Mesangial cell (primary cell): ENCODE measurements at places on chromosomes 11 and 22. TPM values are rescaled to one million over a fixed set of nuclear protein-coding genes. Genes with fewer than 3 reads are reported as not detected.

Gene SLN
- 0.16 and 0.38 TPM in 2 replicates for total RNA-seq

Gene CSRP3
- not detected in 2 replicates for total RNA-seq

Gene NRIP3
- total RNA-seq = 3.8 and 16.9 TPM in 2 replicates

Gene TRIOBP
- total RNA-seq = 86.2 and 106 TPM in 2 replicates

Gene TST
- 45.5 and 101 TPM in 2 replicates for total RNA-seq

Gene IL17REL
- total RNA-seq = 0.25 TPM in 1 of 2 replicates, not detected in the other

Gene MS4A3
- total RNA-seq = not detected in 2 replicates

Gene TRIM49
- not detected in 2 replicates for total RNA-seq

Gene VPREB3
- 0.25 TPM in 1 of 2 replicates, not detected in the other for total RNA-seq
